Transverse colon (tissue), 4 donors: ENCODE measurements at places on chromosomes 6 and 20. TPM values are rescaled to one million over a fixed set of nuclear protein-coding genes. Genes with fewer than 3 reads are reported as not detected.

Gene ARMH2
- total RNA-seq: not detected

Gene MYH7B
- 0.75 TPM for total RNA-seq

DNA sequence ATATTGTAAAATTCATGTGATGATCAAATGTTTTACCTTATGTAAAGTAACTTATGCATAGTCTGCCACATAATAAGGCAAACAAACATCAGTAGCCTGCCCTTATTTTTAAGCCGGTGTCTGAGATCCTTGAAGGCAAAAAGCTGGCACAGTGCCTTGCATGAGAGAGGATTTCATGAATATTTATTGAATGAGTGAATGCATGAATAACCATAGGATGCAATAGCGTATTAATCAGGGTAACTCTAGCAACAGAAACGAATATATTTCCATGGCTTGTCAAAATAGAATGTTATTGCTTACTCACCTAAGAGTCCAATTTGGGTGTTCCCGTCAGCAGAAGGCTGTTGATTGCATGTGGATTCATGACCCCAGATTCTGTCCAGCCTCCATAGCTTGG, 34.9 kb downstream of the BTBD3 start:
- no peaks in the 10 kb centered on the region for H3K27me3 ChIP-seq
- no peaks in the 10 kb centered on the region for H3K4me1 ChIP-seq
- H3K4me3 ChIP-seq: no peak overlapping the region
- no peaks in the 10 kb centered on the region for H3K36me3 ChIP-seq
- no peak for DNase-seq
- no peak overlapping the region for H3K27ac ChIP-seq

DNA sequence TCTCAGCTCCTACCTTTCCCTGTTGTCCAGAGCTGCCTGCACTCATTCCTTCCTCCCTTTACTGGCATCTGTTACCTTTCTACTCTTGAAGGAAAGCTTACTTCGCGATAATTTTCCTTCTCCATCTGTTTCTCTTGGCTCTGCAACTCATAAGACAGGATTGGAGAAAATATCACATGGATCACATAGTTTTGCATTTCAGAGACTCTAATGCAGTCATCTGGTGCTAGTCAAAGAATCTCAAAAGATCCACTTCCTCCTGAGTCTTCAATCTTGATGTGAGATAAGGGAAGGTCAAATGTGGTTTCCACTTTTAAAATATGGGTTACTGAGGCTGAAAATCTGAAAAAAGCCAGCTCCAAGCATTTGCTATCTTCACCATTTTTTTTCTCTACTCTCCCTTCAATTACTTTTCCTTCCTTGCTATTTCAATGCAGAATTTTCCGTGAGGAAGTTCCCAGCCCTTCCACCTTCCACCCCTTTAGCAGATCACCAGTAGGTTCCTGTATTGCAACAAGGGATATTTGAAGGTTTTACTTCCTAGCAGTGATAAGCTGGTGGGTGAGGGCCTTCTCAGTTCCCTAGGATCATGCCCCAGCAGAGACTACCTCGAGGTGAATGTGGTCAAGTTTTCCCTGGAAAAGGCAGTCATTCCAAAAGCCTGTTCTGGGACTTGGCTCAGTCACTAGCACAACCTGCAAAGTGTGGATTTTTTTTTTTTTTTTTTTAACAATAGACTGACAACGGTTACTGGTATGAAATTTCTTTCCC, 62.8 kb upstream of the LRRC1 start:
- H3K27me3 ChIP-seq: no peaks in the 10 kb centered on the region
- no peaks in the 10 kb centered on the region for H3K36me3 ChIP-seq
- H3K4me3 ChIP-seq: no peak overlapping the region
- H3K27ac ChIP-seq: no peak overlapping the region

DNA sequence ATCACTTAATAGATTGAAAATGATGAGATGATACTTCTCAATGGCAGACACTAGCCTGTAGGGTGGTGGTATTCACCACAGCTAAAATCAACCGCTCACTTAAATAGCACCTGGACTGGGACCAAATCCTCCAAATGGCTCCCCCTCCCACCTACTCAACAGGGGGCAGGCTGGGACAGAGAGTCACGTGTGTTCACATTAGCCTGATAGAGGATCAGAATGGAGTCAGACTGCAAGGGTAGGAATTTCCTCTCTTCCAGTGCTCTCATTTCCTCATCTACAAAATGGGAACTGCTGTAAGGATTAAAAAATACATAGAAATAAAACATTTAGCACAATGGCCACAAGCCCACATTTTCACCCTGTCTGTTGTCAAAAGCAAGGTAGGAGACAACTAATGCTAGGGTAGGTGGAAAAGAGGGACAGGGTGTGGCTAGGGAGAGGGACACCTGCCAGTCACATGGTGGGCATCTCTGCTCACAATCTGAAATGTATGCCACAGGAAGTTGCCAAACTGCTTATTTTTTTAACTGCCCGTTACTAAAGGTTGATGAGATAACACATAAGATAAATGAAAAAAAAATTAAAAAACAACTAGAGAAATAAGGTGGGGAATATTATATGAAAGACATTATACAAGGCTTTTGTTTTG, 55.3 kb downstream of the BACH2 start:
- no peak for DNase-seq
- H3K36me3 ChIP-seq: no peaks in the 10 kb centered on the region
- no peak overlapping the region for H3K27ac ChIP-seq
- H3K4me1 ChIP-seq: no peaks in the 10 kb centered on the region
- no peaks in the 10 kb centered on the region for H3K27me3 ChIP-seq

- no peak overlapping the region for H3K4me3 ChIP-seq
- no peak overlapping the region for H3K27ac ChIP-seq
- H3K36me3 ChIP-seq: no peaks in the 10 kb centered on the region
- no peaks in the 10 kb centered on the region for H3K27me3 ChIP-seq
Observed at GRCh38 chr6:38218235-38218634, 398.7 kb downstream of the ZFAND3 start.

GRCh38 chr6:43703512-43704429, 16.2 kb upstream of the MRPS18A start:
- H3K36me3 ChIP-seq: no peaks in the 10 kb centered on the region
- no peak overlapping the region for H3K4me3 ChIP-seq
- no peak for DNase-seq
- H3K27me3 ChIP-seq: no peaks in the 10 kb centered on the region

Gene TBXT
- total RNA-seq: not detected
